Activated CD4-positive, alpha-beta memory T cell treated with anti-CD3 and anti-CD28 coated beads for 36 hours (primary cell): ENCODE measurements at places on chromosomes 11 and 22.

- DNase-seq = no peak
Observed at GRCh38 chr11:8733852-8734251, 51.3 kb downstream of the RPL27A start.

DNA sequence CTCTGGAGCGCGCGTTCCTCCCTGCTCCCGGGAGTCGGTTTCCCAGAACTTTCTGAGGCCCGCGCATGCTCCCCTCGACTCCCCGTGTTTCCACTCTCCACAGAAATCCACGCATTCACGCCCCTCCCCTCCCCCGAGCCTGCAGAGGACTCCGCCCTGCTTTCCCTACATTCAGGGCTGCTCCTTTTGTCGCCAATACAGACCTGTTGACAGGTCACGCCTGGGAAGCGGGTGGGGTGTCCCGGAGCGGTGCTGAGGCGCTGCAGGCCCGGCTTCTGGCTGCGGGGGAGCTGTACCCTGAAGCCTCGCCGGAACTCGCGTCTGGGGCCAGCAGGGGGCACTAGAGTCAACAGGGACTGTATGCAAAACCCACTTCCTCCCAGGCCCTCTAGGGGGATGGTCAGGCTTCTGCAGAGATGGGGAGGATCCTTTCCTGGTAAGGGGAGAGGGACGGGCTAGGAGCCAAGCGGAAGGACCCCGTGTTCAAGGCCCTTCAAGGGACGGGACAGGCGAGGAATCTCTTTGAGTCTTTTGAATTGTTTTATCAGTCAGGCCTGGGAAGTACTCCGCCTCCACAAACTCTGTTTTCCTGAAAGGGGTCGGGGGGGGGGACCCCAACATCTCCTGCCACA is at the start of gene PRAME:
TSS of gene PRAME (minus strand) at position 294 of the 632 bp plus-strand sequence. CDS start 2,433 bp downstream, outside the sequence.
- peak; percentile 88 for DNase-seq

DNA sequence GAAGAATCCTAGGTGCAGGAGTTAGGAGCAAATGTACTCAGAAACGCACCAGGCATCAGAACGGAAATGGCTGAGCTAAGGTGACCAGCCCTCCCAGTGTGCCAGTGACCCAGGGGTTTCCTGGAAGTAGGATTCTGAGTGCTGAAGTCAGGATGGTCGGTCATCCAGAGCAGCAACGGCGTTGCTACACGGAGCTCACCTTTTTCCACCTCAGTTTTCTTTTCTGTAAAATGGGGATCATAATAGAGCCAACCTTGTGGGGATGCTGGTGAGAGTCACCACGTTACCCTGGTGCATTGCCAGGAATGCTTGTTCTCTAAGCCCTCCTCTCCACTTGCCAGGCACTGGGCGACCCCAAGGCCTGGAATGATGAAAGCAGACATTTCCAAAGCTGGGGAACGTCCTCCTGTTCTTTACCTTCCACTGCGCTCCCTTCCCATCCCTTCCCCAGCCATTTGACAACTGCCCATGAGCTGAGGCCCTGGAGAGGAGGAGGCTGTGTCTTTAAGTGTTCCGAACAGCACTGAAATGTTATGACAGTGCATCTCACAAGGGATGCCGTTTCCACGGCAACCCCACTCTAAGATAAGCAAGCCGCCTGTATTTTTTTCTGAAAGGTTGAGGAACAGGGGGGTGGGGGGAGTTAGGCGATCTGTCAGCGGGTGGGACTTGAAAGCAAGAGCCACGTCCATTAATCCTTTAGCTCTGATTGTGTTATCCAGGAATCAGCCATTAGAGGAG is 66.8 kb downstream of the TSPAN18 start:
- no peak for DNase-seq

DNA sequence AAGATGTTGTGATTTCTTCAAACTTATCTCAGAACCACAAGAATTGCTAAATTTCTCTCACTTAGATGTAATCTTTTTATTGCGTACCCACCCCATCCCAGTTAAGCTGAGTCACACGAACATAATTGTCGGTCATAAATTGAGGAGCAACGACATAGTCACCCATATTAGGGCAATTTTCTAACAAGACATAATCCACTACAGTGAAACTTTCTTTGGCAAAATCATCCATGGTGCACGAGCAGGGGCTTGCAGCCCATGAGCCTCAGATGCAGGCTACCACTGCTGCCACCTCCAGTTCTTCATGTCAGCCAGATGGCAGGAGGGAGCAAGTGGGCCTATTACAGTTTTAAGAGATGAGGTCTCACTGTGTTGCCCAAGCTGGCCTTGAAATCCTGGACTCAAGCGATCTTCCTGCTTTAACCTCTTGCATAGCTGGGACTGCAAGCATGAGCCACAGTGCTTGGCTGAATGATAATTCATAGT is 70.3 kb upstream of the GRK2 start:
- DNase-seq = no peak

DNA sequence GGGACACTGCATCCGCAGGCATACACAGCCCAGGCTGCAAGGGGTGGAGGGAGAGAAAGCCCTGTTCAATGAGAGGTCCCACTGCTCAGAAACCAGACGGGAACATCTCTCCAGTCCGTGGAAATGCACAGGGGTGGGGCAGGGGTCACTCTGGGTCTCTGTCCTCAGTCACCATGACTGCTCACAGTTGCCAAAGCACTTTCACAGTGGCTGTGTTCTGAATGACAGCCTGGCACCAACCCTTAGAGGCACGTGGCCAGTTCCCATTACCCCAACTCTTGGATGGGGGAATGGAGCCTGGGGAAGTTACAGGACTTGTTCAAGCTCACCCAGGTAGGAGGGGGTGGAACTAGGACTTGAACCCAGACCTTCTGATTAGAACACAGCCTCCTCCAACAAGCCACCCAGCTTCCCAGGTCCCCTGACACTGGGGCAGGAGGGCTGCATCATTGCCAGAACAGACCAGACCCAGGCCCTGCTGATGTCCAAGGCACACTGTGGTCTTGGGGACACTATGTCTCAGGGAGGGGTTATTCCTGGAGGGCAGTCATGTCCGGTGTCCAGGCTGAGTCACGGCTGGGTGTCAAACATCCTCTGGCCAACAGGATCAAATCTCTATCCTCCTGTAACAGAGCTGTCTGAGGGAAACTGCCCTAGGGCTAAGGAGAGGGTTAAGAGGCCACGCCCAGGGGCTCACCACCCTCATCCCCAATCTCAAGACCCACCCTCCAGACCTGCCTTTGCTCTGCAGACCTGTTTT is 8.2 kb downstream of the ZNF70 start:
- DNase-seq = no peak

GRCh38 chr11:1574238-1574932 is 2.3 kb upstream of the DUSP8 start:
- peak; percentile 67 for DNase-seq

- no peak for DNase-seq
Observed at GRCh38 chr11:62432695-62433094, 13.9 kb downstream of the SCGB1A1 start.

DNA sequence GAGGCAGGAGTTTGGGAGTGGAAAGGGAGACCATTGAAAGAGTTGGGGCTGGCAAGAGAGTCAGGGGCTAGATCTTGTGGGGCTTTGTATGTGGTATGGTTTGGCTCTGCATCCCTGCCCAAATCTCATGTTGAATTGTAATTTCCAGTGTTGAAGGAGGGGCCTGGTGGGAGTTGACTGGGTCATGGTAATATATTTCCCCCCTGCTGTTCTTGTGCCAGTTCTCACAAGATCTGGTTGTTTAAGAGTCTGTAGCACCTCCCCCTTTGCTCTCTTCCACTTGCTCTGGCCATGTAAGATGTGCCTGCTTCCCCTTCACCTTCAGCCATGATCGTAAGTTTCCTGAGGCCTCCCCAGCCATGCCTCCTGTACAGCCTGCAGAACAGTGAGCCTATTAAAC is 10.1 kb upstream of the RAB3IL1 start:
- DNase-seq = no peak

DNA sequence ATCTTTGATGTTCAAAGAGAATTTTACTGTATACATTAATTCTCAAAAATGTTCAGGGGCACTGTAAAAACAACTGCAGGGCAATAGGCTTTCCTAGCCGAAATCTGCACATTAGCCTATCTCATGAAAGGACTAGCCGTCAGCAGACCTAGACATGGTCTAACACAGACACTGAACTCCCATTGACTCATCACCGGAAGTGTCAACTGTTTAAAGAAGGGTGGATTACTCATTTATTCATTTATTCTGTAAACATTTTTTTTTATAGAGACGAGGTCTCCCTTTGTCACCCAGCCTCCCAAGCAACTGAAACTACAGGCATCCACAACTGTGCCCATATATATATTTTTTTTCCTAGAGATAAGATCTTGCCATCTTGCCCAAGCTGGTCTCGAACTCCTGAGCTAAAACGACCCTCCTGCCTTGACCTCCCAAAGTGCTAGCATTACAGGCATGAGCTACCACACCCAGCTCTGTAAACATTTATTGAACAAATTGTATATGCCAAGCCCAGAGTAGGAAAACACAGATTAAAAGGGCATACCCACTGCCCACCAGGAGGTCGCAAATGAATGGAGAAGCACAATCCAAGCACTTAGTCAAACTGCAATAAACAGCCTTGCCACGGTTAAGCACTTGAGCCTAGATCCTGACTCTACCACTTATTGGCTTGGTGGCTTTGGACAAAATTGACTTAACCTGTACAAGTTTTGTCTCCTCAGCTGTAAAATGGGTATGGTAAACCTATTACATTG is 26.6 kb downstream of the RAB30 start:
- no peak for DNase-seq

DNA sequence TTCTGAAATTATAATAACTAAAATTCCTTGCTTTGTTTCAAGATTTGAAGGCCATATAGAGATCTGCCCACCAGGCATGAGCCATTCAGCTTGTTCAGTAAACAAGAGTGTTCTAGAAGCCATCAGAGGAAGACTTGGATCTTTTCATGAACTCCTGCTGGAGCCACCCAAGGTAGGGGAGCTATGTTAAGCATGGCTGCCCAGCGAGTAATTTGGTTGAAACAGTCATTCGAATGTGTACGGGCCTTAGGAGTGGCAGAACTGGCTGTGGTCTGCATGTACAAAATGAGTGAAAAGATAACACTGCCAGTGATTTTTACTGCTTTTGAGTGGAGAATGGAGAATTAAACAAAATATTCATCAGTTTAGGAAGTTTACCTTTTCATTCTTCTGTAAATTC is 103.7 kb downstream of the PPP6R3 start:
- no peak for DNase-seq

GRCh38 chr11:115338476-115338875 is 165.7 kb downstream of the CADM1 start:
- no peak for DNase-seq

- no peak for DNase-seq
Observed at GRCh38 chr11:45673441-45673840, 8.0 kb upstream of the CHST1 start.

DNA sequence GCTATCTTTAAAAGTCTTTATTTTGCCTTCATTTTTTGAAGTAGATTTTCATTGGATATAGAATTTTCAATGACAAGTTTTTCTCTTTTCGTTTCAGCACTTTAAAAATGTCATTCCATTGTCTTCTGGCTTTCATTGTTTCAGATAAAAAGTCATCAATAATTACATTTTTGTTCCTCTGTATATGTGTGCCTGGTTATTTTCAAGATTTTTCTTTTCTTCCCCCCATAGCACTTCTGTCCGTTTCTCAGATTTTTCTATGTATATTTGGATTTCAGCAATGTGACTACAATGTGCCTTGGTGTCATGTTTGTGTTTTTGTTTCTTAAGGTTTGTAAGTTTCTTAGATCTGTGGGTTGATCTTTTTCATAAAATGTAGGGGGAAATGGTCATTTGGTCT is 66.3 kb upstream of the HSD17B12 start:
- DNase-seq = no peak

GRCh38 chr22:28783786-28784671 is 11.5 kb downstream of the CCDC117 start:
- DNase-seq = no peak

GRCh38 chr11:32332990-32333319 is 102.4 kb downstream of the WT1 start:
- no peak for DNase-seq

DNA sequence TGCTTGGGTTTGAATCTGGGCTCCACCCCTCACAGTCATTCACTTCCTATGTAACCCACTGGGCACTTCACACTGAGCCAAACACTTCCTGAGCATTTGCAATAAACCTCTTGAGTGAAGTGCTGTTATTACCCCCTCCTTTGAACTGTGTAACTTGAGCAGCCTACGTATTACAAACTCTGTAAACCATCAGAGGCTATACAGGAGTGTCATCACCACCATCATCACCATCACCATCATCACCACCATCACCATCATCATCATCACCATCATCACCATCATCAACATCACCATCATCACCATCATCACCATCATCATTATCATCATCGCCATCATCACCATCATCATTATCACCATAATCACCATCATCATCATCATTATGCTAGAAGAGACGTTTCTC is 18.4 kb downstream of the RTL6 start:
- no peak for DNase-seq

GRCh38 chr11:65274735-65275682 is 13.2 kb downstream of the POLA2 start:
- DNase-seq = peak; percentile 45

DNA sequence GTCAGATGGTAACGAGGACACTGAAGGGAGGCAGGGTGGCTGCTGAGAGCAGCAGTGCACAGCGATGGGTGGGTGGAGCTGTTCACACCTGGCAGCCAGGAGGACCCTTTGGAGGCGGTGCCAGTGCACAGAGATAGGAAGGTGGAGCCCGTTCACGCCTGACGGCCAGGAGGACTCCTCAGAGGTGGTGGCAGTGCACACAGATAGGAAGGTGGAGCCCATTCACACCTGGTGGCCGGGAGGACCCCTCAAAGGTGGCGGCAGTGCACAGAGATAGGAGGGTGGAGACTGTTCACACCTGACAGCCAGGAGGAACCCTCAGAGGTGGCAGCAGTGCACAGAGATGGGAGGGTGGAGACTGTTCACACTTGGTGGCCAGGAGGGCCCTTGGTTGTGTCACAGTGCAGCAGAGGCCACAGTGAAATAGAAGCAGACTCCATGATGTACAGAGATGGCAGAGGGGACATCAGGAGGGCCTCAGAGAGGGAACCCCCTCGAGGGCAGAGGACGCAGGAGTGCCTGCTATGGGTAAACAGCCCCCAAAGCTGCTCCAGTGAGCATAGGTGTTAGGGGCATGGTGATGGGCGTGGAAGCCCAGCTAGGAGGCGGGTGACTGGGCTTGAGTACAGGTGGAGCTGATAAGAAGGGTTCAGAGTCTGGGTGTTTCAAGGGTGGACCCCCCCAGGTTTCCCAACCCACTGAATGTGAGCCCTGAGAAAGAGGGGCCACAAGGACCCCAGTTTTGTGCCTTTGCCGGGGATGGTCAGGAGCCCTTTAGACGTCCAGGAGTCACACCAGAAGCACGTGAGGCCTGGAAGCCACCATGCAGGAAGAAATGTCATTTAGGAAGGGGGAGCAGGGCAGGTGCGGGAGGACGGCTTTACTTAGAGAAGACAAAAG is 566.7 kb downstream of the BRD1 start:
- DNase-seq = no peak
